ENCODE measurements at places on chromosomes 4 and X. TPM values are rescaled to one million over a fixed set of nuclear protein-coding genes. Genes with fewer than 3 reads are reported as not detected.

MAGEB10 gene
- not detected for polyA plus RNA-seq

KLHL34 gene
- not detected for polyA plus RNA-seq

SMR3A gene
- not detected for polyA plus RNA-seq

DSPP gene
- not detected for polyA plus RNA-seq

FBXL5 gene
- 44.2 TPM for polyA plus RNA-seq

GAGE1 gene
- polyA plus RNA-seq = not detected

HSD17B13 gene
- not detected for polyA plus RNA-seq

LRCH2 gene
- not detected for polyA plus RNA-seq

GABRB1 gene
- polyA plus RNA-seq = not detected

YY2 gene
- polyA plus RNA-seq = 2.6 TPM

SLC9B1 gene
- polyA plus RNA-seq = 0.21 TPM

FGD1 gene
- 5.6 TPM for polyA plus RNA-seq

ARAP2 gene
- polyA plus RNA-seq = 0.31 TPM

VCX3A gene
- polyA plus RNA-seq = not detected

KDR gene
- not detected for polyA plus RNA-seq

TMEM165 gene
- 52.6 TPM for polyA plus RNA-seq

MXRA5 gene
- not detected for polyA plus RNA-seq

PDE5A gene
- 0.27 TPM for polyA plus RNA-seq

TEX11 gene
- not detected for polyA plus RNA-seq

CDKL2 gene
- polyA plus RNA-seq = 0.88 TPM

LONRF3 gene
- polyA plus RNA-seq = 2.5 TPM

RNF212 gene
- polyA plus RNA-seq = 3.9 TPM

TLR10 gene
- polyA plus RNA-seq = not detected

CFAP99 gene
- 0.09 TPM for polyA plus RNA-seq

TLR6 gene
- 5.9 TPM for polyA plus RNA-seq

SLITRK4 gene
- polyA plus RNA-seq = not detected

MTMR8 gene
- polyA plus RNA-seq = 1.4 TPM

CFAP299 gene
- not detected for polyA plus RNA-seq

FRG2 gene
- not detected for polyA plus RNA-seq

ATP1B4 gene
- not detected for polyA plus RNA-seq

SLC6A8 gene
- polyA plus RNA-seq = 6.9 TPM

ARHGAP36 gene
- not detected for polyA plus RNA-seq

PAGE2B gene
- not detected for polyA plus RNA-seq

SLC6A14 gene
- polyA plus RNA-seq = not detected

ADH1C gene
- polyA plus RNA-seq = not detected

MAGEE1 gene
- 4.7 TPM for polyA plus RNA-seq

RNF128 gene
- 0.11 TPM for polyA plus RNA-seq

CCNA2 gene
- polyA plus RNA-seq = 34.9 TPM

IL15 gene
- polyA plus RNA-seq = 16.2 TPM

ADGRA3 gene
- 17.9 TPM for polyA plus RNA-seq

LRIT3 gene
- 0.08 TPM for polyA plus RNA-seq

GLRB gene
- polyA plus RNA-seq = 1.8 TPM

PRR32 gene
- not detected for polyA plus RNA-seq

ADGRG4 gene
- not detected for polyA plus RNA-seq

CXCL8 gene
- 4.4 TPM for polyA plus RNA-seq

COL25A1 gene
- polyA plus RNA-seq = not detected

TMSB15C gene
- 0.79 TPM for polyA plus RNA-seq

VCX3B gene
- not detected for polyA plus RNA-seq
